PC-3 (cell line): ENCODE measurements at places on chromosomes 12 and 14. TPM values are rescaled to one million over a fixed set of nuclear protein-coding genes. Genes with fewer than 3 reads are reported as not detected.
A peak's percentile ranks its signal among the peaks of the same experiment; 100 is the strongest.

- no peaks in the 10 kb centered on the region for H3K36me3 ChIP-seq
- H3K4me1 ChIP-seq = no peaks in the 10 kb centered on the region
Observed at GRCh38 chr12:50362671-50363070, 33.7 kb downstream of the FAM186A start.

DNA sequence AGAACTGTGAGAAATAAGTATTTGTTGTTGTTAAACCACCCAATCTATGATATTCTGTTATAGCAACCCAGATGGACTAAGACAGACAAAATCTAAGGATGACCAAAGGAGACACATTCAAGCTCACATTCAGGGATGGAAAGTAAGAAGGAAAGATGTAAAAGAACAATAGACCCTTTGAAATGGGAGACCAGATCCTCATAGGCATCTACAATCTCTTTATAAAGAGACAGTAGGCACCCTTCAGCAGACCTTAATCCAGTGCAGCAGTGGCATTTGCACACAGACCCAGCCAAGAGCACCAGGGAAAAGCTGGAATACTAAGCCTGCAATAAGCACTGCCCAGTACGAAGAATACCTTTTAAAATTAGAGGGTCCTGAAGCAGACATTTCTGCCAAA, 132.7 kb downstream of the KLHL28 start:
- no peak for DNase-seq
- H3K27me3 ChIP-seq = no peaks in the 10 kb centered on the region
- no peak overlapping the region for H3K4me3 ChIP-seq
- H3K27ac ChIP-seq = no peak overlapping the region

DNA sequence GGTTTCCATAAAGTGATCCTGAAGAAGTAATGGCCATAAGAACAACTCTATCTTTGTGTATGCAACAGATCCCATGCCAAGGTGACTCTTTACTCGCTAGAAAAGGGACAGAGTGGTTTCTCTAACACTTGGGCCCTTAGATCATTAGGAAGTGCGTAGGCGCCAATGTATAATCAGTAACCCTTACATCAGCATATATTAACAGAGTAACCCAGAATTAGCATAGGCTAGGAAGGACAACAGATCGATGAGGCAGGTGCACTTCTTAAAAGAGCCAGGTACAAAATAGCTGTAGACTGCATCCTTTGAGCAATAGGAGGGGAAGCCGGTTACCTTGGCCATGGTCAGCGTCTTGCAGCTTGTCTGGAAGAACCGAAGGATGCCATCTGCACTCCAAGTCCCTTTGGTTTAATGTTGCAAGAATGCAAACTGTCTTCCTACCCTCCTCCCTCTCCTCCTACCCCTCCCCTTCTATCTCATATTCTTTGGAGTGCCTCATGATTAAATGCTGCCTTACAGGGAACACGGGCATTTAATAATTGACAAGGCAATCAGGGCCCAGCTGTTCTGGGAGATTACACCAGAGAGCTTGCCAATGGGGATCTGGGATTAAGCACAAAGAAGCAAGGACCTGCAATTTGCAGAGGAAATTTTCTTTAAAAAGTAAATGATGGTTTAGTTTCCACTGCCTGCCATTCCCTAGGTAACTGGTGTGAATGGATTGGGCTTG, 8.0 kb downstream of the GSG1 start:
- no peak for DNase-seq
- H3K36me3 ChIP-seq = no peaks in the 10 kb centered on the region
- H3K27me3 ChIP-seq = no peaks in the 10 kb centered on the region
- H3K27ac ChIP-seq = no peak overlapping the region
- no peak overlapping the region for H3K4me3 ChIP-seq

- H3K36me3 ChIP-seq = no peaks in the 10 kb centered on the region
- H3K4me1 ChIP-seq = no peaks in the 10 kb centered on the region
- no peak overlapping the region for H3K27ac ChIP-seq
- no peaks in the 10 kb centered on the region for H3K27me3 ChIP-seq
- DNase-seq = peak; percentile 48
- H3K4me3 ChIP-seq = no peak overlapping the region
Observed at GRCh38 chr12:20220339-20220738, 148.0 kb upstream of the PDE3A start.

DNA sequence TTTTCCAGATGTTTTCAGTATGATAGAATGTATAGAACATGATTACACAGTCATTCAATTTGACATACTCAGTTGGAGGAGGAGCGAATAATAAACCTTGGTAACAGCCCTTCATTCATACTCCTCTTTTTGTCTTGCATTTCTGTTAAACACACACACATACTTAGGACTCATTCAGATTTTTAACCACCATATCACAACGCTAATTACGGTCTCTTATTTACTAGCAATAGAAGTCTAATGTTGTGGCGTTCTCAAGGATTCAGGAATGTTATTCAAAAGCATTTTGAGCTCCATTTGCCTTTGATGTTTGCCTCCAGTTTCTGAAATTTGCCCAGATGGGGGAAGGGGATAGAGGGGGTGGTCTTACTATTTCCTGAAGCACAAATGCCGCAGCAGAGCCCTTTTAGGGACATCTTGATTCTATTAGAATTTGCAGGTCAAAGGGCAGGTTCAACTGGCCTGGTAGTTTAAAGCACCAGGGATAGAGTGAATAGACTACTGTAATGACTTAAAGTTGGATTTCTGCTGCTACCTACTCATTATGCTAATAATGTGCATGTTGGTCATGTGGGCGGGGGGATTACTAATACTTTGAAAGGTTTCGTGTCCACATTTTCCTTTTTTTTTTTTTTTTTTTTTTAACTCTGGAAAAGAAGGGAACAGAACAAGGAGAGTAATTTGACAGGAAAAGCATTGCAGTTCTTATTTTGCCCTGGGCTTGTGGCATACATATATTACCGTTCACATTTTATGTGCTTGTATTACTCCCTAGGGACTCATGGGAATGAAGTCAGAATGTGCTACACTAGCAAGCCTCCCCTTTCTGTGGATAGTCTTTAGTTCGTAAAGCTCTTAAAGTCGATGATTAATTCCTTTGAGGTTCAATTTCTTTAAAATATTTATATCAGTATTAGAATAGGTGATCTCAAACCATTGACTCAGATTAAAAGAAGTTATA, 226.8 kb downstream of the FBXL14 start:
- no peaks in the 10 kb centered on the region for H3K36me3 ChIP-seq
- no peak for DNase-seq
- no peaks in the 10 kb centered on the region for H3K4me1 ChIP-seq
- H3K4me3 ChIP-seq = no peak overlapping the region
- no peak overlapping the region for H3K27ac ChIP-seq
- no peaks in the 10 kb centered on the region for H3K27me3 ChIP-seq

GRCh38 chr12:85280984-85281630, 1.1 kb downstream of the ALX1 start:
- no peak overlapping the region for H3K27ac ChIP-seq
- H3K27me3 ChIP-seq = 0 out of 2 replicates have a peak, but pooled peaks cover 2% of the 10 kb centered on the region
- no peaks in the 10 kb centered on the region for H3K36me3 ChIP-seq
- no peaks in the 10 kb centered on the region for H3K4me1 ChIP-seq

TAS2R14 gene
- 1.6 and 1.8 TPM in 2 replicates for total RNA-seq

- DNase-seq = peak; percentile 32
- H3K4me1 ChIP-seq = peaks cover 27% of the 10 kb centered on the region
- H3K4me3 ChIP-seq = no peak overlapping the region
- no peak overlapping the region for H3K27ac ChIP-seq
Observed at GRCh38 chr12:52969828-52970569, 21.1 kb downstream of the KRT18 start.

KRT73 gene
- not detected in 2 replicates for total RNA-seq

GRCh38 chr14:66998013-66998412, 191.2 kb upstream of the GARIN2 start:
- no peak overlapping the region for H3K4me3 ChIP-seq
- H3K4me1 ChIP-seq = peaks cover 4% of the 10 kb centered on the region
- no peaks in the 10 kb centered on the region for H3K27me3 ChIP-seq
- no peak overlapping the region for H3K27ac ChIP-seq
- H3K36me3 ChIP-seq = no peaks in the 10 kb centered on the region
- DNase-seq = no peak

DNA sequence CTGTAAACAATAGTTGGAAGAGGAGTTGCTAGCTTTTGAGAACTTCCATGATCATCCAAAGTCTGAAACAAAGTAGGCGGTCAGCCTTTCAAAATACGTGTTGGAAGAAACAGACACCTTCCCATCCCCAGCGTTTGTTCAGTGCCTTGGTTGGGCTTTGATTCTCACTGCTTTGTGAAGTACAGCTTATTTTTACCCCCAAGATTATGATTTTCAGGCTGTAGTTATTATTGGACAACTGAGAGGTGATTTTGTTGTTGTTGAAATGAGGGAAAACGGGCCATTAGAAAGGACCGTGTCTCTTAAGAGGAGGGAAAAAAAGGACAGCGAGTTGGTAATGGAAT, 921 bp upstream of the CEP83 start:
- H3K36me3 ChIP-seq = no peaks in the 10 kb centered on the region
- DNase-seq = peak; percentile 7
- H3K4me3 ChIP-seq = peak overlapping the region; percentile 85
- H3K27me3 ChIP-seq = no peaks in the 10 kb centered on the region
- H3K27ac ChIP-seq = peak overlapping the region; percentile 61; the same call in 1 of the 2 replicates

DNA sequence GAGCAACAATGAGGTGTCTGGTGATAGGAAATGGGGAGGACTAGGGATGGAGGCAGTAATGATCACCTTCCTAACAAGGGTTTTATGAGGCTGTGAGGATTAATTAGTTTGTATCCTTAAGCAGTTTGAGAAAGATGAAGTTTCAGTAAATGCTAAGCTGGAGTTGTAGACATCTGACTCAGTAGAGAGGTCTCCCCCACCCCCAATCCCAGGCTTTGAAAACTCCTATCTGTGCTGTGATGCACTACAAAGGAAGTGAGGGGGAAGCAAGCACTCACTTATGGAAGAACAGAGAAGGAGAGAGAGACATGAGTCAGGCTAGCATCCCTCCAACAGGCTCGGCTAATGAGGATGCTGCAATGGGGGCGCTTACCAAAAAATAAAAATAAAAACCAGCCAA, 5.5 kb upstream of the BCL11B start:
- H3K27me3 ChIP-seq = peaks cover 96% of the 10 kb centered on the region
- no peaks in the 10 kb centered on the region for H3K36me3 ChIP-seq
- peaks cover 5% of the 10 kb centered on the region; the same call in 1 of the 2 replicates for H3K4me1 ChIP-seq

MYRFL gene
- total RNA-seq = not detected in 2 replicates

GMPR2 gene
- total RNA-seq = 51.8 and 56.9 TPM in 2 replicates

DNA sequence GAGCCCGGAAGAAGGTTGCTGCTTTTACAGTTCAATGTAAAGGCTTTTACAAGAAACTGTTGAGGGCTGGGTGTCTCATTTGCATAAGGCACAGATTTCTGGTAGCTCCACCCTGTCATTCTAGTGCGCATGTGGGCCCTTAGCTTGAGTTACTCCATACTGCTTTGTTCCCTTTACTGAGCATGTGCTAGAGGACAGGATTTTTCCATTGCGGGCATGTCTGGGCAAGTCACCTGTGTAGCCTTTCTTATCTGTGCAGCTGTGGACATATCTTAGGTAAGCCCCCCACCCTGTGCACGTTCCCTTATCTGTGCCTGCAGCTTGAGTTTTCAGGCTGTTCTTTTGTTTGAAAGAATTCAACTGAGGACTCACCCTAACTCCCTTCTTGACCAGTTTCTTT, 56.2 kb upstream of the ARHGAP5 start:
- DNase-seq = no peak
- H3K27me3 ChIP-seq = no peaks in the 10 kb centered on the region
- H3K36me3 ChIP-seq = no peaks in the 10 kb centered on the region
- H3K4me1 ChIP-seq = peaks cover 9% of the 10 kb centered on the region

- H3K27ac ChIP-seq = no peak overlapping the region
- no peaks in the 10 kb centered on the region for H3K27me3 ChIP-seq
Observed at GRCh38 chr12:116152268-116152667, 125.2 kb downstream of the MED13L start.

GRCh38 chr14:104313674-104314073, 175.3 kb downstream of the KIF26A start:
- H3K27ac ChIP-seq = no peak overlapping the region
- peaks cover 38% of the 10 kb centered on the region for H3K27me3 ChIP-seq
- no peak overlapping the region for H3K4me3 ChIP-seq
- no peak for DNase-seq

STON2 gene
- total RNA-seq = 12.3 and 16.1 TPM in 2 replicates

RASSF8 gene
- total RNA-seq = 51.2 and 87.8 TPM in 2 replicates

SDSL gene
- 14.0 and 19.9 TPM in 2 replicates for total RNA-seq

BRAP gene
- total RNA-seq = 18.0 and 24.7 TPM in 2 replicates

DNA sequence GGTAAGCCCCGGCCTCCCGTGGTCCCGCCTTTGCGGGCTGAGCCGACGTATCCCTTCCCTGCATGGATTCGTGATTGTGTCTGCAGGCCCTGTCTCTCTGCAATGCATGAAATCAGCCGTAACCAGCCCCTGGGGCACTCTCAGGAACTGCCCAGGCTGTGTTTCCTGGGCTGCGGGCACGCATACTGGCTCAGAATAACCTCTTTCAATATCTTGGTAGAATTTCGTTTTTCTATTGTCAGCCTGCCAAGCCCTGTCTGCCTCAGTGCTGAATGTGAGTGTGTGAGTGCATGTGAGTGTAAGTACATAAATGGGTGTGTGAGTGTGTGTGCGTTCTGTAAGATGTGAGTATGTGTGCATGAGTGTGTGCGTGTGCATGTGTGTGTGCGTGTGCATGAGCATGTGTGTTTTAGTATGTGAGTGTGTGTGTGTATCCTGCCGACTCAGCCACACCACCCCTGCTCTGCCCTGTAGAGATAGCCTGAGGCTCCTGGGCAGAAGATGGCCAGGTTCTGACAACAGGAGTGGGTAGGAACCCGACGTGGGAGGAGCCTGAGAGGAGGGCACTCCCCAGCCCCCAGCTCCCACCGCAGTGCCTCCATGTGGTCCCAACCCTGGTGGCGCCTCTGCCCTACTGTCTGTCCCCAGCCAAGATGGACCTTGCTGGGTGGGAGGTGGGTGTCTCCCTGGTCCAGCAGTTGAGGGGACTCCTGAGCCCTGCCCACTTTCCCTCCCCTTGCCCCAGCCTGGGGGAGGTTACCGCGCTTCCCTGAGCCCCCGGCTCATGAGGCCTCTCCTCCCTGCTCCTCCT, 268.8 kb downstream of the ADGRD1 start:
- no peak overlapping the region for H3K4me3 ChIP-seq
- no peak for DNase-seq

OAS2 gene
- 5.8 and 10.5 TPM in 2 replicates for total RNA-seq

GRCh38 chr12:106097011-106097410, 41.7 kb downstream of the NUAK1 start:
- H3K27me3 ChIP-seq = no peaks in the 10 kb centered on the region
- peak; percentile 62 for DNase-seq
- H3K27ac ChIP-seq = no peak overlapping the region
- no peak overlapping the region for H3K4me3 ChIP-seq
- no peaks in the 10 kb centered on the region for H3K36me3 ChIP-seq
- peaks cover 32% of the 10 kb centered on the region for H3K4me1 ChIP-seq

DNA sequence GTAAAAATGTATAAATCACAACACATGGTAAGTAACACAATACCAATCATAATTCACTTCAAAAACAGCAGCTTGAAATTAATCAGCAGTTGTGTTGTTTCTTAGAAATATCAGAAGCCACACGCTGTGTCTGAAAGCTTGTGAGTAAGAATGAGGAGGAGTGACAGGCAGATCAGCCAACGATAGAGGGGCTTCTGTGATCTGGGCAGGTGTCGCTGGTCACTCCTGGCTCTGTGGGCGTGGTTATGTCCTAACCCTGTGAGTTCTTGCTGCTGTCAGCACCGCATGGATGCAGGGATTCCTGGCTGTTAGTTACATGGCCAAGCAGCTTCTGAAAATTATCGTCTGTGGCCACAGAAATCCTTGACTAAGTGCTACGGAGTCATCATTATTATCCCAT, 123.4 kb downstream of the SLC25A47 start:
- no peak overlapping the region for H3K4me3 ChIP-seq
- no peaks in the 10 kb centered on the region for H3K36me3 ChIP-seq
- no peak overlapping the region for H3K27ac ChIP-seq
- no peak for DNase-seq
- H3K4me1 ChIP-seq = peaks cover 14% of the 10 kb centered on the region

- no peaks in the 10 kb centered on the region for H3K27me3 ChIP-seq
- H3K4me3 ChIP-seq = no peak overlapping the region; the same call in 1 of the 2 replicates
- peak; percentile 40 for DNase-seq
- no peaks in the 10 kb centered on the region for H3K36me3 ChIP-seq
Observed at GRCh38 chr12:111557271-111558106, 41.6 kb downstream of the ATXN2 start.
